ENCODE measurements at places on chromosomes 6 and 20. TPM values are rescaled to one million over a fixed set of nuclear protein-coding genes. Genes with fewer than 3 reads are reported as not detected.
A peak's percentile ranks its signal among the peaks of the same experiment; 100 is the strongest.

DNA sequence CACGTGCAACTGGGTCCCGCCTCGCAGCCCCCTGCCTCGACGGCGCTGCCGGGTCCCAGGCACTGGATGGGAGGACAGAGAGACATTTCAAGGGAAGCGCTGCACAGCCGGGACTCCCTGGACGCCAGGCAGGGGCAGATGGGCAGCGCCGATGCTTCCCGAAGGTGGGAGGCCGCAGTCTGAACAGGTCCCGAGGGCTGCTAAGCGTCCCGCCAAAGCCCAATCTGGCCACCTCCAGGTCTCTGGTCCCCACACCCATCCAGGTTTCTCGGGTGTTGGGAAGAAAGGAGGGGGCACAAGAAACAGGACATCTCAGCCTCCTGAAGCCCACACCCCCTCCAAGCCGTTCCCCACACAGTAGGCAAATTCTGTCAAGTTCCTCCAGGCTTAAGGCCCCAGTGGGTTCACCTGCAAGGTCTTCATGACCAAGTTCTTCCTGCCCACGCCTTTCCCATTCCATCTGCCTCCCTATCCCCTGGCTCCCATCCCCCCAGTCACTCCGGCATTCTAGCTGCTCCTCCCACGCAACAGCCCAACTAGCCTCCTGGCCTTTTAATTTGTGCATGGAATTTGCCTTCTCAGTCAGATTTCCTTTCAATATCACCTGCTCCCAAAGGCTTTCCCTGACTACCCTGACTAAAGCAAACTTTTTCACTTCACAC lies 5.4 kb upstream of the CPXM1 start:
- peaks cover 25% of the 10 kb centered on the region for H3K27me3 ChIP-seq
- H3K4me1 ChIP-seq, result no peaks in the 10 kb centered on the region
- DNase-seq, result no peak
- H3K36me3 ChIP-seq, result no peaks in the 10 kb centered on the region

The ID1 gene
- 134 TPM for total RNA-seq

DNA sequence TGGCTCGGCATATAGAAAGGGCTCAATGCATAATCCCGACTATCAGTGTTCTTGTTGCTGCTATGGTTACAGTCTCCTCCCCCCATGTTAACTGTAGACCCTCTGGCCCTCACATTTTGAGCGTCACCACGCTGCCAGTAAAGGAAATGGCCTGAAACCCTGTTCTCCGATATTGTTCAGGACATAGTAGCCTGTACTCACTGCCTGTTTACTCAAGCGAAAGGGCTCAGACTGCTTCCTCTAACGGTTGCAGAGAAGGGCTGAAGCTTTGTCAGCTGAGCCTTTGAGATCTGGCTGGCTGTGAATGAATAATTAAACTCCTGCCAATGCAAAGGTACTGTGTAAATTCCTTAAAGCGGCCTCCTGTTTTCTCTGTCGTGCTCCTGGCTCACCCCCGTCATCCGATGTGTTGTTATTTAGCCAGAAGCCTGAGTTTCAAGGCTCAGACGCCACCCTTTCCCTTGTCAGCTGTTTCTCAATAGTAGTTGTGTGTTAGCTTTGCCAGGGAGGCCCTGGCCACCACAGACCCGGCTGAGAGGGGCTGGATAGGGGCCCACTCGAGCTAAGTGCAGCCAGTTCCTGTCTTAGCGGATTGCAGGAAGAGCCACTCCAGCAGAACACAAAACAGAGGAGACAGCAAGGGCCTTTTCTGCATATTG lies 31.2 kb upstream of the RALGAPA2 start:
- peak; percentile 67 for DNase-seq
- H3K4me3 ChIP-seq, result no peak overlapping the region
- no peaks in the 10 kb centered on the region for H3K27me3 ChIP-seq
- peak overlapping the region; percentile 78 for H3K27ac ChIP-seq

- no peak for DNase-seq
- no peak overlapping the region for H3K4me3 ChIP-seq
- H3K27ac ChIP-seq, result no peak overlapping the region
- H3K4me1 ChIP-seq, result no peaks in the 10 kb centered on the region
- no peaks in the 10 kb centered on the region for H3K27me3 ChIP-seq
- no peaks in the 10 kb centered on the region for H3K36me3 ChIP-seq
These were observed 17.7 kb downstream of the C20orf203 start for GRCh38 chr20:32655903-32656512.

The IFNGR1 gene
- total RNA-seq, result 131 TPM

DNA sequence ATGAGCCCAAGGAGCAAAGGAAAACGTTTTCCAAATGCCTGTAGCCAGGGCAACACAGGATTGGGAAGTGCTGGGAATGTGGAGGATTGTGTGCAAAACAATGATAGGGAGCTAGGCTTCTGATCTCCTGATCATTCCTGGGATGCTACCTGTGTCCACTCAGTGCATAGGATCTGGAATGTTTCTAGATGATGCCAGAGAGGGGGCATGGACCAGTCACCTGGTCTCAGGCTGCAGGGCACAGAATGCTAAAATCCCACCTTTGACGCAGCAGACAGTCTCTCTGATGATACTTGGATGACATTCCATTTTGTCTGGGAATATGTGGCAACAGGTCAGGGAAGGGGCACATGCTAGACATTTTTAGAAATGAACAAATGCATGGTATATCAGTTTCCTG lies 128.9 kb downstream of the CLIC5 start:
- DNase-seq, result no peak
- no peak overlapping the region for H3K27ac ChIP-seq
- H3K4me3 ChIP-seq, result no peak overlapping the region
- no peaks in the 10 kb centered on the region for H3K36me3 ChIP-seq
- H3K4me1 ChIP-seq, result no peaks in the 10 kb centered on the region

GRCh38 chr20:57148263-57148662 lies 118.2 kb downstream of the BMP7 start:
- no peak overlapping the region for H3K4me3 ChIP-seq
- H3K27ac ChIP-seq, result no peak overlapping the region
- H3K36me3 ChIP-seq, result no peaks in the 10 kb centered on the region
- no peaks in the 10 kb centered on the region for H3K4me1 ChIP-seq

The UNC5CL gene
- 4.1 TPM for total RNA-seq

DNA sequence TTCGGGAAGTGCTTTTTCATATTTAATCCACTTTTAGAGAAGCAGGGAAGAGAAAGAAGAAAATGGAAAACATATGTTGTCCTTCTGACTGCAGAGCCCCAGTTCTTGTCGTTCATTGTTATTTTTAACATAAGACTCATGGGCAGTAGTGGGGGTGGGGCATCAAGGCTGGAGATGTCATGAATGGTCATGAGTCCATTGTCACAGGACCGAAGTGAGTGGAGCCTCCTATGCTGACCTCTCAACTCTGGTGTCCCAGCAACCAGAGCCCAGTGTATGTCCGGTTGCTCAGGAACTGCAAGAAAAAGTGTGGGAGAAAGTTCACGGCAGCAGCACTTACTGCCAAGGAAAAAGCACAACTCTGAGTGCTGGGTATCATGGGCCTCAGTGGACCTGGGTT lies 108.6 kb downstream of the BANF2 start:
- peak overlapping the region; percentile 17 for H3K27ac ChIP-seq
- H3K36me3 ChIP-seq, result no peaks in the 10 kb centered on the region
- H3K27me3 ChIP-seq, result no peaks in the 10 kb centered on the region
- peak; percentile 52 for DNase-seq
- H3K4me3 ChIP-seq, result no peak overlapping the region

The GTSF1L gene
- not detected for total RNA-seq

DNA sequence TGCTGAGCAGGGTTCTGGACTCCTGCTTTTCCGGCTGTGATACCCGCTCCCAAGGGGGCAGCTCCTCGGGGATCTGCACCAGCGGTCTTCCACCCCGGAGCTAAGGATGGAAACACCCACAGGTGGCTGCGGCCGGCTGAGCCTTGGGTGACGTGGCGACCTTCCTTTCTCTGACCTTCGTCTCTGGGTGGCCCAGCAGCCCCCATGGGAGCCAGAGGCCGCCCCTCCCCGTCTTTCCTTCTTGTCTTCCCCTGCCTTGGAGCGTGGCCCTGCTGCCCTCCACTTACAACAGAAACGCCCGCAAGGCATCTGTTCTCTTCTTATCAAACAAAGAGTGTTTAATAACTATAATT lies 405.7 kb downstream of the TAF4 start:
- no peak overlapping the region for H3K4me3 ChIP-seq
- H3K27ac ChIP-seq, result no peak overlapping the region
- H3K27me3 ChIP-seq, result no peaks in the 10 kb centered on the region
- no peaks in the 10 kb centered on the region for H3K4me1 ChIP-seq

DNA sequence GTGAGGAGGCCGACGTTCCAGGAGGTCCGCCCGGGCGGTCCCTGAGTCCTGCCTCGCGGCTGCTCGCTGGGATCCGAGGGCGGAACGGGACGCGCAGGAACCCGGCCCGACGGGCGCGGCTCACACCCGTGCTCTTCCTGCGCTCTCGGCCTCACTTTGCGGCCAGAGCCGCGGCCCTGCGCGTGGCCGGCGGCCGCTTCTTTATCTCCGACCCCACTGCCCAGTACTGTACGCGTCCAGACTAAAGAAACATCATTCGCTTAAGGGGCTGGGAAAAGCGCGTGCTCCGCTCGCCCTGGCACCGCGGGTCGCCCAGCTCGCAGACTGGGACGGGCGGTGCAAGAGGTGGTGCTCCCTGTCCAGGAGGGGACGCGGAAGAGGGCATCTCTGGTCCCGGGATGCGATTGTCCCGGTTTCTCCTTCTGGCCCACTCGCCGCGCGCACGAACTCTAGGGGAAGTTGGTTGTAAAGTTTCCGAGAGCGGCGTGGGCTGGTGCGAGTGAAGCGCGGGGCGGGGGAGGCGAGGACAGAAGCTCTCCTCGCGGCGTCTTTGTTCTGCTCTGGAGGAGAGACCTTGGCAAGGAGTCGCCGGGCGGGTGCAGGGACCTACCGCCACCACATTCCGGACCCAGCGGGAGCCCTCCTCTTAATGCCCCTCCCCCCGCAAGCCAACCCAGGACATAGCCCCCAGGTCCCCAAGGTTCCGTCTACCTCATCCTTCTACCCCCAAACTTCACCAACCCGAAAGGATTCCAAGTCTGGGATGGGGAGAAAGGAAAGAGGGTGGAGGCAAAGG lies 71.0 kb downstream of the SOX4 start:
- peak; percentile 24 for DNase-seq
- H3K36me3 ChIP-seq, result no peaks in the 10 kb centered on the region
- H3K27ac ChIP-seq, result no peak overlapping the region

- H3K27me3 ChIP-seq, result no peaks in the 10 kb centered on the region
- no peaks in the 10 kb centered on the region for H3K4me1 ChIP-seq
- H3K36me3 ChIP-seq, result no peaks in the 10 kb centered on the region
- DNase-seq, result no peak
- no peak overlapping the region for H3K27ac ChIP-seq
These were observed 26.7 kb downstream of the SMAP1 start for GRCh38 chr6:70694371-70694770.
